ENCODE measurements at places on chromosomes 2 and 18.

- DNase-seq: no peak
Measured at GRCh38 chr2:48380989-48381625, 148.8 kb upstream of the STON1 start.

DNA sequence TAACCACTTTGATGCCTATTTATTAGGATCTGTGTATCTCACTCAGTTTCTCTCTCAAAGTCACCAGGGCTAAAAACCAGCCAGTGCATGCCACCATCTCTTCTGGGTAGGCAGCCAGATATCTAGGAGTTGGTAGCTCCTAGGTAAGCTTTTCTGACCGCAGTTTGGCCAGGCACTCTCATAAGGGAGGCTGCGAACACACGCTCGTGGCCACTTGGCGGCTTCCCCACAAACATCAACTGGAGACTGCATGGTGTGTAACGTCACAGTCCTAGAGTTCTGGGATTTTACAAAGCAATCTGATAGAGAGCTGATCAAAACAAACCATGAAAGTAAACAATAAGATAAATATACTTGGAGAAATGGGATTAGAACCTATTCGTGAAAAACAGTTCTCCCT is 424.3 kb upstream of the ACVR2A start:
- no peak for DNase-seq

DNA sequence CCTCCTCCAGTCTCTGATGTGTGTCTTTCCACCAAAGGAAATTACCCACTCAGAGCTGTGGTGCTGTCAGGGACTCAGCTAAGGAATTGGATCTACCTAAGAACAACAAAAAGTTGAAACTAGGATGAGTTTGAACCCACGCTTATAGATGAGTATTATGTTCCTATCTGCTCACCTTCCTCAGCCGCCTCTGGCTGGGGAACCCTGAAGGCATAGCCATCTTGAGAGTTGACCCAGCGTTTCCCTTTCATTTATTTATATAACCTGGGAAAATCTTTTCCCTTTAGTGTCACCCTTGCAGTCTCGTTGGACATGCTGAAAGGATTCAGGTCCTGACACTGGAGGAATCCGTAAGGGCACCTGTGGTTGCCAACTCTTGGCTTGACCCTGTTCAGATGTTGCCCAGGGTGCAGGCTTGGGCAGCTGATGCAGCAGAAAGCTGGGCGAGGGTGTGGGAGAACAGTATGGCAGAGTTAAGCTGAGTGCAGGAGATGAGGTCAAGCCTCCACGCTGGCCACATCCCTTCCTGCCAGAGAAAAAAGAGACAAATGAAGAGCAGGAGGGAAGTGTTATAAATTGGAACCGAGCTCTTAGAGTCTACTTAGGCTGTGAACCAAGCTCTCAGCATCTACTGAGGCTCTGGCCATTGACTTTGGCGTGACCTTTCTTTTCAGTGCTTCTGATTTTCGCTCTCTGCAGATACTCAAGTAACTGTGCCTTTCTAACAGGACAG is 1.9 kb downstream of the CDH20 start:
- DNase-seq: no peak

GRCh38 chr2:168913495-168913894 is 12.4 kb downstream of the G6PC2 start:
- no peak for DNase-seq

GRCh38 chr2:3101016-3101942 is 276.3 kb downstream of the EIPR1 start:
- DNase-seq: no peak

- DNase-seq: no peak
Measured at GRCh38 chr2:176157499-176158185, 535 bp downstream of the HOXD3 start.

DNA sequence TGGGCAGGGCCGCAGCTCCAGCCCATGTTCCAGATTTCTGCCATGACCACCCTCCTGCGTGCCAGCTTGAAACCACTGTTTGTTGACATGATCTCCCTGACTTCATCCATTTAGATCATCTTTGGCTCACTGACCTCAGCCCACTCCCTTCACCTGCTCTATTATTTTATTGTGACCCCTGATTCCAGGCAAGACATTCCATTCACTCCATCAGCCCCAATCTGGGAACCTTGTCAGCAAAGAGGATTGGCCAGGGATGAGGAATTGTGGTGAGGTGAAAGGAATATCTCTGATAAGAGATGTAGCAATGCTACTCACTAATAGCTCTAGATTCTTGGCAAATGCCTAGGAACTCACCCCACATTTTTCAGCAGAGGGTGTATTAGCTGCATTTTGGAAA is 174.2 kb downstream of the TMEM247 start:
- no peak for DNase-seq

DNA sequence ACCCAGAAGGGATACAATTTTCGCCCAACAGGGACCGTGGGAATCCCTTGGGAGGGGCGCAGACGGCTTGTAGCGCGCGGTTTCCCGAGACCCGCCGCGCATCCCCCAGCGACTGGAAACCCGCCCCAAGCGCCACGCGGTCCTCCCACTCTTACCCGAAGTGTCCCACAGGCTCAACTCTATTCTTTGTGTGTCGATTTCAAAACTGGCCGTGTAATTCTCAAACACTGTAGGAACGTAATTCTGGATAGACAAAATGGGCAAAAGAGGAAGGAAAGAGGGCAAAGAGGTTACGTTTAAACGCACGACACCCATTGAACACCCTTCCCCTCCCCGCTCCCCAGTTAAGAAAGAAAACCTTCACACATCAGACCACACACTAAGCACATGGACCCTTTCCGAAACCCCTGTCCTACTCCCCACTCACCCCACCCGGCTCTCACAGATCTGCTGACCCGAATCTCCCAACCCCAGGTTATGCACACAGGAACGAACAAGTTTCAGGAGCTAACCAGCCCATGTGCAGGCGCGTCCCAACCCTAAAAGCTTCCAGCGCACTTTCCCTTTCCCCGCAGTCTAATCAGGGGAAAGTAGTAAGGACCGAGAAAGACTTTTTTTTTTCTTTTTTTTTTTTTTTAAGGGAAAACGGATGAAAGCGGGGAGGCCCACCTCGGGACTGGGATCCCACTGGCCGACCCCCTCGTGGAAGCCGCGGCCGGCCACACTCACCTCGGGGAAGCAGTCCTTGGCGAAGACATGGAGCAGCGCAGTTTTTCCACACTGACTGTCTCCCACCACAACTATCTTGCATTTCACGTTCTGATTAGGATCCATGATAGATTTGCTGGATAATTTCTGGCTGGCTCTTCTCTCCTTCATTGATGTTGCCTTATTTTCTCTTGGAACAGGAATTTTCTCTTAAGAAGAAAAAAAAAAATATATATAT is 655 bp downstream of the RND3 start:
- DNase-seq: peak; percentile 27

GRCh38 chr2:11528228-11528627 is 5.6 kb upstream of the GREB1 start:
- no peak for DNase-seq

- DNase-seq: no peak
Measured at GRCh38 chr2:102977426-102978090, 215.7 kb downstream of the TMEM182 start.

DNA sequence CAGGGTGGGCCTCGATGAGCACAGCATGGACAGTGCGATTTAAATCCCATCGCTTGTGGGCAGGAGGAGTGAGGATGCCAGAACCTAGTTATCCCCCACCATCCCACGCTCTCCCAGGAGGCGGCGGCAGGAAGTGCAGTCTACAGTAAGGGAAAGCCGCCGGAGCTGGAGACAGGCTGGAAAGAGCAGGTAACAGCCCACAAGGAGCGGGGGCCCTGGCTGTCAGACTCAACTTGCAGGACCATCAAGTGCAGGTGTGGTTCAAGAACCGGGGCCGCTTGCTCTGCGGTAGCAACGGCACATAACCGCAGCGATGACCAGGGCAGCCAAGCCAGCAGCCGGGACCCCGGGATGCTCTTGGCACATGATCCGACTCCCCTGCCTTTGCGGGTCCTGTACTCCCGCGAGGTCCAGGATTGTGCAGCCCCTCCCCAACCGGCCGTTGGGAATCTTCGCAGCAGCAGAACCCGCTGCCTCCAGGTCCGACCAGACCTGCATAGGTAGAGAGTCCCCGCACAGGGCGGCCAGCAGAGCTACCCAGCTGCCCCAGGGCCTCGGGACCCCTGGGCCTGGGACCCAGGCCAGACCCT is 82.1 kb downstream of the BIN1 start:
- no peak for DNase-seq

DNA sequence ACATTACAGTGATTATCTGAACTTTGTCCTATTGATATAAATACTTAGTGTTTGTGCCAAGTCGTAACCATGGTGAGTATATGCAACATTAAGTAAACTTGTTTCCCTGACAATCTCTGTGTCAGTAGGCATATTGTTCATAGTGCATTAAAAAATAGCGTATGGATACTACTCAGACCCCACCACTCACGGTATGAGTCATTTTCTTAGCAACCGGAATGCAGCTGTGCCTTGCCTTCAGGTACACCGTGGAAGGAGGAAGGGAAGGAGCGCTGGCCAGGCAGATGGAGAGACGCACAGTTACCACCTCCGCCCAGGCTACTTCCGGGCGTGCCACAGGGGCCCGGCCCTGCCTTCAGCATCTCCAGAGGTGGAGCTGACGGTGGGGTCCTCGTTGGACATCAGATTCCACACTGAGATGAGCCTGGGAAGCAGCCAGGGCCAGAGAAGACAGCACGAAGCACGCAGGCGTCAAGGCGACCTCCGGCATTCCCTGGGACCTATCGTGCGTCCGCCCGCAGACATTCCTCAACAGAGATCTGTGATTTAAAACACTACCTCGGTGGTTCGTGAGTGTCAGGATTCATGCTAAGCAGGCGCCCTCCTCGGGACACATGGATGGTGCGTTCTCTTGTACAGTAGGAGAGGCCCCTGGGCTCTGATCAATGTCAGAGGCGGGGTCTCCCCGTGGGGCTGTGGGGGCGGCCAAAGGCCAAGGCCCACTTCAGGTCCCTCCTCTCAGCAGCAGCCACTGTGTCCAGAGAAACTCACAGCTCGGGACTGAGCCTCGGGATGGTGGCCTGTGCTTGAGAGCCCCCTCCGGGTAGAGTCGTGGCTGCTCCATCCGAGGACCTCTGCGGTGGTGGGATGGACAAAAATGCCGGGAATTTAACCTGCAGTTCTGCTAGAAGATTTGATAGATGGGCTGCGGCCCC is 82.2 kb upstream of the HDAC4 start:
- no peak for DNase-seq

- DNase-seq: no peak
Measured at GRCh38 chr18:47510831-47511230, 259.4 kb upstream of the SKOR2 start.

GRCh38 chr2:88680916-88681315 is 10.6 kb upstream of the RPIA start:
- DNase-seq: no peak

- no peak for DNase-seq
Measured at GRCh38 chr2:2993172-2993692, 384.4 kb downstream of the EIPR1 start.

GRCh38 chr2:219459460-219460311 is 25.0 kb downstream of the SPEG start:
- DNase-seq: peak; percentile 35

- no peak for DNase-seq
Measured at GRCh38 chr2:206218156-206218555, 56.3 kb upstream of the ZDBF2 start.

DNA sequence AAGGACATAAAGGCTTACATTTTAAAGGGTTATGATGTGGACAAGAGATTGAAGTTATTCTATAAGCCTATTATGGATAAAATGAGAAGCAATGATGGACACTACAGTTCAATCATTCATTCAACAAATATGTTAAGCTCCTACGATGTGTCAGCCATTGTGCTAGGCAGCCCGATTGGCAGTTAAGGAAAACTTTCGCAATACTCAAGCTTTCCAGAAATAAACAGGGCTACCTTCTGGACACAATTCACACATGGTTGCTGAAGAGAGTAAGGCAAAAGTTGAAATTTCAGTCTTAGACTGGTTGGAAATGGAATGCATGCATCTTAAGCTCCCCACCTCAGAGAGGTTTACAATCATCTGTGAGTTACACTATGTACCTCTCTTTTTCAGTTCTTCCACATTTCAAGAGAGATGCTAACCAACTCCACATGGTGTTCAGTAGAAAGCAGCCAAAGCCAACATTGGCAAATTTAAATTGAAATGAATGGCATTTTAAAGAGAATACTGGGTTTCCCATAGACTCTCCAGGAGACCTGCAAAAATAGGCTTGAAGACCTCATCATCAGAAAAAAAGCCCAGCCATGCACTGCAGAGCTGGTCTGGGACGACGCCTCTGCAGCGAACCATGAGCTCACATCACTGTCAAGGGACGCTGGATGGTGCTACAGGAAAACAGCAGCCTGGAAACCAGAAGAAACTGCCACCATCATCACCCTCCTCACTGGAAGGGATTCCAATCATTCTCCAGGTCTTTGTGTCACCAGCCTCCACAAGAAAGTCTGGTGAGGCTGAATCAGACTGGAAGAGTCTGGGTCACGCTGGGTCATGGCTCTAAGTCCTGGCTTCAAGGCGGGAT is 276.3 kb downstream of the AFF3 start:
- DNase-seq: no peak

GRCh38 chr2:100813527-100813926 is 6.4 kb upstream of the NPAS2 start:
- DNase-seq: peak; percentile 5

- no peak for DNase-seq
Measured at GRCh38 chr2:28997237-28997846, 16.2 kb downstream of the TOGARAM2 start.

DNA sequence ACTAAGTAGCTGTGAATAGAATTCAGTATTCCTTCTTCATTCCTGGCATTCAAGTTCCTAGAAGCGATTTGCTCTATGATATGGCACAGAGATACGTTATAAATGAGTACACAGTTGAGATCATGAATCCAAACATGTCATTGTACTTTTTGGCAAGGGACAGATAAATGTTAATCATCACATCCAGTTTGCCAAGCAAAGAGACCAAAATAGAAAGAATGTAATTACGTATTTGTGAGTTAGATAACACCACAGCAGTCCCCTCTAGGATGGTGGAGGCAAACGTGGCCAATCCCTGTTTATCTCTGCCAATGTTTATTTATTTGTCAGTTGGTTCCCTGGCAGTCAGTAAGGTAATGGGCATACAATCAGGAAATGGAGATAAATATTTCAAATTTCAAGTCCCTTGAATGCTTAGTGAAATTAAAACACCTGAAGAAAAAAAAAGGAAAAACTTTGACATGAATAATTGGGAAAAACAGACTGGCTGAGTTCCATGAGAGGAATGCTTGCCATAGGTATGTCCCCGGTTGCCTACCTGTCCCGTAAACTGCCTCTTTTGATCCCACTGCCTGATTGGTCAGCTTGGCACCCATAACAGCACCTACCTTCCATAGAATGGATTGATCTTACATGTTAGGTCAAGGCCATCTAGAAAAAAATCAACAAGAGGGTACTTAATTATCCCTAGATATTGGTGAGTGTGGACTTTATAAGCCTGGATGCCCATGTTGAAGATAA is 451.1 kb upstream of the NETO1 start:
- no peak for DNase-seq
